ENCODE measurements at places on chromosomes 1 and 21.

DNA sequence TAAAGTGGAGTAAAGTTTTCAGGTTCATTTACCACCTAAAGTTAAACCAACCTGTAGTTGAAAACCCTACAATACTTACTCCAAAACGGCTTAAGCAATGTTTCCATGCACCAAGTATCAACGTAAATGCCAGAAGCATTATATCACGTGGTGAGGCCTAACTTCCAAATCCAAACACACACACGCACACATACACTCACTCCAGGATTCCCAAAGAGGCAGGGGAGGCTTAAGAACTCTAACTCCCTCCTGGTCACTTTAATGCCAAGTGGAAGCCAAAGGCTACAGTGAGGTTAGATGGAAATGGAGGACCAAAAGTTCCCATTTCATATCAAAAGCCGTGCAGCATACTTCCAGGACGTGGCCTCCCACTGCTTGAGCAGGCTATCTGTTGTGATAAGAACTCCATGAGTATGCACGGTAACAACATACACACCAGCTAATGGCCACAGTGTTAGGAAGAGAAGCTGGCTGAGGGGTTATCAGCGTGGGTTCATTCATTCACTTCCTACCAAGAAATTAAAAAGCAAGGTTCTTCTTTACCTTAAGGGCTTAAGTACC, 224.1 kb downstream of the SLC45A1 start:
- no peak for DNase-seq

- no peak for DNase-seq
Measured at GRCh38 chr1:247574664-247575063, 13.5 kb upstream of the OR2G2 start.

DNA sequence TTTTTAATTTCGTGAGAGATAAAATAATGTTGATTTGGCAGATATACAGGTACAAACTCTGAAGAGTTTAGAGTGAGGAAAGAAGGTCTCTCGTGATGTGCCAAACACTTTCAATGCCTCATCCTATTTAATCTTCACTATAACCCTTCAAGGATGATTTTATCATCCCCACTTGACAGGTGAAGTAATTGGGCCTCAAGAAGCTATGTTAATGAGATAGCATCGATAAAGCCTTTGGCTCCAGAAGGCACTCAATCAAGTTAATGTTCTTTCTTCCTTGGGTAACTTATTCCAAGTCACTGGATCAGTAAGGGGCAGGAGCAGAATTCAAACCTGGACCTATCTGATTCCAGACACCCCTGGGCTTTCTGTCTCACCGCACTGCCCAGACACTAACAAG, 7.2 kb downstream of the LMOD1 start:
- DNase-seq: no peak

DNA sequence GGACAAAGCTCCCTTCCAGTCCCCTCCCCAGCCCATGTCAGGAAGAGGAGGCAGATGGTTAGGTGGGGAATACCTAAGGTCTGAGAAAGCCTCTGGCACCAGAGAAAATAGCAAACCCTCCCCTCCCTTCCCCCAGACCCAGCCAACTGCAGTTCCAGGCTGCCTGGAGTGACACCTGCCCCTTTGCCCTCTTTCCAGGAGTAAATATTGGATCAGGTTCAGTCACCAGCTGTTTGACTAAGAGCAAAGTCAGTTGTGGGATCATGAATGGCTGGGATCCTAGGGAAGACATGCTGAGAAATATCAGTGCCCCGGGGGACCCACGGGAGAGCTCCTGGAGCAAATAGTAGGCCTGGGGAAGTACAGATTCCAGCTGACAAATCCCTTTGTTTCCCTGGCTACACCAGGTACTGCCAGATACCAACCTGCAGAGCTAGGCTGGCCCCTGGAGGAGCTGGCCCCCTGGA, 12.2 kb upstream of the CDK18 start:
- peak; percentile 38 for DNase-seq

DNA sequence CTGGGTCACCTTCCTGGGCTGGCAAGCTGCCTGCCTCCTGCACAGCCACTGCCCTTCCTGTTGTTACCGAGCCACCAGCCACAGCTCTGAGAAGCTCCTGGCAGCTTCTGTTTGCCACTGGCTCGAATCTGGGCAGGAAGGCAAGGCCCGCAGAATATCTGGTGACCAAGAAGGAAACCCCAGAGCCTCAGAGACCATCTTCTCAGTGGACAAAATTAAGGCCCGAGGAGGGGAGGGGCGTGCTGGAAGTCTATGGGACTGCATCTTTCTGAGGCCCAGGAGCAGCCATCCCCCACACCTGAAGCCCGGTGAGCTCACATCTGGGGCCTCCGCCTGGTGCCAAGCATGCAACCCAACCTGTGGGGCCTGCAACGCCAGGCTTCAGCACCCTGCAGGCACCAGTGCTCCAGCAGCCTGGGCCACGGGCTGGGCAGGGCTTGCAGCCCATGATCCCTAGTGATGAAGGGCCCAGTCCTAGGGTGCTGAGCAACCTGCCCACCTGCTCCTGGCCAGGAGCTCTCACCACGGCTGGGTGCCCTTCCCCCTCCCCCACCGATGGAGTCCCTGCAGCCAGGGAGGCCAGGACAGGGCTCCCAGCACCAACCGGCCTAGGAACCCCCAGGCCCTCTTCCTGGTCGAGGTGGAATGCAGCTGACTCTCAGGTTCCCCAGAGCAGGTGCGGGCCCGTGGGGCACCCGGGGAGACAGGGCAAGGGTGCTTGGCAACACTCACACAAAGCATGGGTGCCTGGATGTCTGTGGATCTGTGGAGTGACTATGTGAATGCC, 879 bp downstream of the CPTP start:
- DNase-seq: no peak

- no peak for DNase-seq
Measured at GRCh38 chr1:194230351-194231144, 1044.1 kb upstream of the B3GALT2 start.

- DNase-seq: no peak
Measured at GRCh38 chr1:117001254-117001927, at the start of gene CD101. Gene CD101, plus strand, starts transcription at chr1:117001760. Its CDS starts 58 bp downstream, at chr1:117001818.
